ENCODE measurements at places on chromosomes 5 and 9. TPM values are rescaled to one million over a fixed set of nuclear protein-coding genes. Genes with fewer than 3 reads are reported as not detected.

GRCh38 chr5:131211669-131212068 is 40.9 kb downstream of the LYRM7 start:
- DNase-seq = no peak

IFNA21 gene
- total RNA-seq = not detected

SLC45A2 gene
- total RNA-seq = not detected

DNA sequence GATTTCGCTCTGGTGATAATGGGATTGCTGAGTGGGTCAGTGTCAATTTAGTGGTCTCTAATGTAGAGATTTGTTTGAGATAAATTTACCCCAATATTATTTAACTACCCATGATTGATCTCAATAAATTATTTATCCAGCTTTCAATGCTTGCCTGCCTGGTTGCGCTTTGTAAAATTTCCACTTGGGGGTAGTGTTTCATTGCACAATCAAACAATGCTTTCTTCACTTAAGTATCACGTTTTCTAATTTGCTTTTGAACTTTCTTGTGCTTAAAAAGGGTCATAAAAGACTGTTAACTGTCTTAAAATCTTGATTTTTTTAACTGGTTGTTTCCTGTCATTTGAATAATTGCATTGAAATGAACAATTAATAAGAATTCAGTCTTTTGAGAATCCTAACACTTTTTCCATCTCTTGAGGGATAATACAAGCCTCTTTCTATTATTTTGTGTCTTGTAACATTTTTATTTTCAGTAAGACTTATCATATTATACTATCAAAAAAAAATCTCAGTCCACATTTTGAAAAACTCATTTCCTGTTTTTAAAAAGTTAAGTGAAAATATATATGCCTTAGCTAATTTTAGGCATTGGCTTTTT is 18.7 kb downstream of the HSD17B4 start:
- DNase-seq = peak; percentile 39
